Stimulated activated CD4-positive, alpha-beta T cell treated with anti-CD3 and anti-CD28 coated beads, TNF-alpha, amount 100 ng/mL, for 1 hour (primary cell): ENCODE measurements at places on chromosomes 13 and 19.

GRCh38 chr19:41324921-41325639 is 15.1 kb downstream of the CCDC97 start:
- no peak for DNase-seq

DNA sequence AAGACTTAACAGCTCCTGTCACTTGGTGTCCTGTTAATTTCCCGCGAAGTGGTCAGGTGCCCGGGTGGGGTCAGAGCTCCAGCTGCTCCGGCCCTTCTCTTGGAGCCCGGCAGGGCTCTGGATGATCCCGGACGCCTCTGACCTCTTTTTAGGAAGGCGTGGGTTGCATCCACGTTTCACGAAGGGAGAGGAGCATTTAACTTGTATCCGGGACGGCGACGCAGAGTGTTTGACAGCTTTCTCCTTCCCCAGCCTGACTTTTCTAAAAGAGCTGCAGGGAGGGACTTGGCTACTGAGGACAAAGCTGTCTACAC is 656 bp downstream of the ZNF155 start:
- DNase-seq: no peak

DNA sequence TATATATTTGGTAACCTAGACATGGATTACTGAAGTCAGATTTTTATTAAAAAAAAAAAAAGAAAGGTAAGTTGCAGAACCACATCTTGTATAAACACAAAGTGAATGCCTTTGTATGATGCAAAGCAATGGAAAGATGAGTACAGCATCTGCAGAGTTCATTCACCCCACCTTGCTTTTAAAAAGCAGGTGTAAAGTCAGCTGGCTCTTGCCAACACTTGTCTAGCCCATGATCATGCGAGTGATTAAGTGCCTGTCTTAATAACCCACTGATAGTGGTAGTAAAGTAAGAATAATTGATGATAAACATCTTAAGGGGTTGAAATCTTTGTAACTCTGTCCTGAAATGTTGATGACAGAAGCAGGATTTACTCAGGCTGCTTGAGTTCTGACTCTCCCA is 710.4 kb downstream of the EFNB2 start:
- DNase-seq: no peak

GRCh38 chr19:28874742-28875141 is 338.2 kb downstream of the UQCRFS1 start:
- no peak for DNase-seq

- no peak for DNase-seq
These were observed 244.0 kb downstream of the COL4A1 start for GRCh38 chr13:110062777-110063442.

GRCh38 chr19:28126135-28126898 is 1086.6 kb downstream of the UQCRFS1 start:
- no peak for DNase-seq
